ENCODE measurements at places on chromosomes 3 and 15.
A peak's percentile ranks its signal among the peaks of the same experiment; 100 is the strongest.

DNA sequence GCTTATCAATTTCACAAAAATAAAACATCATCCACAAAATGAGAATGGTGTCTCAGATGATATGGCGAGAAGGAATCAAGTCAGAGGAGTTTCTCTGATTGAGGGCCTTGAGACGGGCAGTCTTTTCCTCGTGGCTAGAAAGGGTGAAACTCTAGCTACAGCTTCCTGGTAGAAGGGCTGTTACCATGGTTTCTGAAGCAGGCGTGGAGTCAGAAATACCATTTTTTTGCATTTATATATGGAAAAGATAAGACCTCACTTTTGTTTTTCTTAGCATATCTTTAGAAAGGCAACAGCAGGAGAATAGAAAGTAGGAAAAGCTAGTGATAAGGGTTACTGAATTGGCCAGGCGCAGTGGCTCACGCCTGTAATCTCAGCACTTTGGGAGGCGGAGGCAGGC, 17.3 kb upstream of the SAMD7 start:
- no peak for DNase-seq

- no peak for DNase-seq
Observed at GRCh38 chr3:50510325-50510724, 6.9 kb upstream of the CACNA2D2 start.

DNA sequence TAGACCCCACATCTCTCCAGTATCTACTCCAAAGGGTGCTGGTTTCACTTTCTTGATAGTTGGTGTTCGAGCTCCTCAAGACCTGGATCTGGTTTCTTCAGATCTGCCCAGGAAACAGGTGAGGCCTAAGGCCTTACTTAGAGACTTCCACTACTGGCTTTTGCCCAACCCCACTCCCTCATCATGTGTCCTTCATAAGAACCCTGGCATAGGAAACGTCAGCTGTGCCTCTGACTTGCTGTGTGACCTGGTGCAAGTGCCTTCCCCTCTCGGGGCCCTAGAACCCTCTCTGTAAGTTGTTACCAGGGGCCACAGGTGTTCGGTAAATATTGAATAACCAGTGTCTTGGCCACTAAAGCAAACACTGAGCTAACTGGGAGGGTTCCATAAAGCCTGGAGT, 3.9 kb downstream of the OXTR start:
- DNase-seq: no peak

- DNase-seq: peak; percentile 67
Observed at GRCh38 chr15:62138124-62138523, 27.0 kb downstream of the C2CD4B start.

DNA sequence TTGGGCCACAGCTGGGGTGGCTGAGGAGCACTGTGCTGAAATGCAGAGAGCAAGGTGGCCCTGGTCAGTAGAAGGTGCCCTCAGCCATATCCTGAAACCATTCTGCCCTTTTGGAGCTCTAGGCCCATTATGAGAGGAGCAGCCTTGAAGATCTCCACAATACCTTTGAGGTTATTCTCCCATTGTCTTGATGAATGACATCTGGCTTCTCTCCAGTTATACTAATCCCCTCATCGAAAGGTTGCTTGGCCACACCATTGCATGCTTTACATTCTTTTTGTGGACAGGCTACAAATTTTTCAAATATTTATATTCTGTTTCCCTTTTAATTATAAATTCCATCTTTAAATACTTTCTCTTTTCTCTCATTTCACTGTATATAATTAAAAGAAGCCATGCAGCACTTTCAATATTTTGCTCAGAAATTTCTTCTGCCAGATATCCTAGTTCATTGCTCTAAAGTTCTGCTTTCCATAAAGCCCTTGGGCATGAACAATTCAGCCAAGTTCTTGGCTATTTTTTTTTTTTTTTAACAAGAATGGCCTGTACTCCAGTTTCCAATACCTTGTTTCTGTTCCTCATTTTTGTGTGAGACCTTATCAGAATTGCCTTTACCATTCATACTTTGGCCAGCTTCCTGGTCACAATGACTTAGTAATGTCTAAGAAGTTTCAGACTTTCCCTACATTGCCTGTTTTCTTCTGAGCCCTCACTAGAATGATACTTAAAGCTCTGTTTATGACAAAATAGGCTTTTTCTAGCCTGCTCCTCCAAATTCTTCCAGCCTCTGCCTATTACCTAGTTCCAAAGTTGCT, 138.9 kb upstream of the SGO1 start:
- DNase-seq: peak; percentile 32

- DNase-seq: peak; percentile 88
Observed at GRCh38 chr3:134666466-134666865, 15.6 kb upstream of the KY start.

DNA sequence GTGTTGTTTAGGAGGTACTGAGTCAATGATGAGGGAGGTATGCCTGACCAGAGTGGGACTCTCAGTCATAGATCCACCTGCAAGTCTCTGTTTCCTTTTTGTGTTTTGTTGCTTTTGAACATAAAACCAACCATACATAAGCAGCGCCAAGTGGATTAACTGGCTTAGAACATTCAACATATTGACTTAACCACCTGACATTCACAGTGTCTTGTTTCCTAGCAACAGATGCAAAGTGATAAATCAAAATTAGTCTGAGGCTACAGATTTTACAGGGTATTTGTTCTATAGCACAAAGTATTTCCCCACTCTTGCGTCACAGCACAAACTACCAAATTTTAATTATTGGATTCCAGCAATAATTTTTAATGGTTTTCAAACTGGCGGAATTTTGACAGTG, 283.8 kb downstream of the BBX start:
- DNase-seq: no peak

DNA sequence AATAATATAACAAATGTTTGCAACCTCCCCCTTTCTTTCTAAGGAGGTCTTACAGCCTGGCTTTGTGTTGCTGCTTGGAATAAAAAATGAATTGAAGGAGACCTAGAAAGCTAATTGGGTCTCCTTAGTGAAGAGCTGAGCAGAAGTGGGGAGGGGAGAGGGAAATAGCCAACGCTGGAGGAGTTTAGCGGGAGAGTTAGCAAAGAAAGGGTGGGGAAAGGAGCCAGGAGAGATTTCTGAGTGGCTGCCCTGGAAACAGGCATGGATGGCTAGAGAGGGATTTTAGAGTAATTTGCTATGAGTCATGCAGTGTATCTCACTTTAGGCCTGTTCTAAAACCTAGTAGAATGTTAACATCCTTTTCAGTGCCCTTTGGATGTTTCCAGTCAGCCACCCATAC, 45.2 kb upstream of the PFN2 start:
- DNase-seq: peak; percentile 27

DNA sequence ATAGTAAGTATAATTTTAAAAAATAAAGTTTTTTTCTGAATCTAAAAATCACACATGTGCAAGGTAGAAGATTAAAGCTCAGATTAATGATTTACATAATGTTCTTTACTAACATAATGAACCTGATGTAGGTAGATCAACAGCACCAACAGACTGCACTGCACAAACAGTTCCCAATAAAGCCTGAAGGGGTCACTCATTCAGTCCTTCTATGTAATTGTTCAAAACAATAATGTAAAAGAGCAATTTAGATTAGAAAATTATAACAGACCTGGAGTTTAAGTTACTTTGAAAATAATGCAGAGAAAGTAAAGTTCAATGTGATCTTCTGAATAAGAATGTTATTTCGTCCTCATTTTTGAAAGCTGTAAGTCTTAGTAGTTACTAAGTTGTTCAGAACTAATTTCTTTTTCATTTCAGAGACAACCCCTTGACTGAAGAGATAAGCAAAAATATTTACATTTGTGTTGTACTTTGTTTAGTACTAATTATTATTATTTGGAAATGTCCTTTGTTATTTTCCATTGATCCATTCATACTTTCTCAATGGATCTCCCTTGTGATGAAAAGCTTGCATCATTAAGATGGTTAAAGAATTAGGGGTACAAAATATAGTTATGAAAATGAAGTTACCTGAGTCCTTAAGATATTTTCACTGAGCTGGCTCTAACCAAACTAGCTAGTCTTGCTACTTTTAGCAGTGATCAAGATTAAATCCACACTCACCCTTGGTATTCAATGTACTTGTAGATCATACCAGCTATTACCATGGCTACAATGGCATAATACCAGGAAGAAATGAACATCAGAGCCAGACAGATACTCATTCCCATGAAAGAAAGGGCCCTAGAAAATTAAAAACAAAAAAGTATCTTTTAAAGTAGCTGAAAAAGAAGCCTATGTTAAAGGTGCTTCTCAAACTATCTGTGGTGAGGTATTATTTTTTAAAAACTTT, 16.8 kb downstream of the EMC4 start:
- peak; percentile 35 for DNase-seq

DNA sequence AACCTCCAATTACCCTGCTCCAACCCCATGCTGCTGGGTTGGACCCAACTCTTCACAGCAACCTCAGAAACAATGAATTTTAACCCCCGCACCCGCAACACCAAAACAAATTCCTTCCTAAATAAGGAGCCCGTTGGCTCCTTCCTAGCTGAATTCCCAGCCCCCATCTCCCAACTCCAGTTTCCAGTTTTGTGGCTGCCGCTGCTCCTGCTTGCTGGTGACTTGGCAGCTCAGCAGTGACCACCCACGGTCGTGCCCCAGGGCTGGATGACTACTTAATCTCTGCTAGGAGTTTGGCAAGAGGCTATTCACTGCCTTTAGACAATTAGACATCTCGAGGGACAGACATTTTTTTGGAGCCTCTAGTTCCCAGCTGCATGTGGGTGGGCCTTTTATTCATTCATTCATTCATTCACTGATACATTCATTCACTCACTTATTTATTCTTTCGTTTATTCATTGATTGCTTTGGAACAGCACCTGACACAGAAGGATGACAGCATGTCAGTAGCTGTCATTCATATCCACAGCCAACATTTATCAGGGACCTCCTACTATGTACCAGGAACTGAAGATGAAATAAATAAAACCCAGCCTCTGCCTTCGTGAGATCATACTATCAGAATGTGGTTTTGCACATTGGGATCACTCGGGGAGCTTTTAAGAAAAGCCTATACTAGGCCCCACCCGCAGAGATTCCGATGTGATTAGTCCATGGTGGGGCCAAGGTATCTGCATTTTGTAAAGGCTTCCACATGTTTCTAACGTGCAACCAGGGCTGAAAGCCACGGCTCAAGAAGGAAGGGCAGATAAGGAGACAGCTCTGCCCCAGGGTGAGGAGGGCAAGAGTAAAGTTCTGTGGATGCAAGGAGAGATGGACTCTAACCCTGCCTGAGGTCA, 256.5 kb downstream of the SHQ1 start:
- peak; percentile 93 for DNase-seq

GRCh38 chr3:82628385-82629014, 867.1 kb upstream of the GBE1 start:
- DNase-seq: no peak

DNA sequence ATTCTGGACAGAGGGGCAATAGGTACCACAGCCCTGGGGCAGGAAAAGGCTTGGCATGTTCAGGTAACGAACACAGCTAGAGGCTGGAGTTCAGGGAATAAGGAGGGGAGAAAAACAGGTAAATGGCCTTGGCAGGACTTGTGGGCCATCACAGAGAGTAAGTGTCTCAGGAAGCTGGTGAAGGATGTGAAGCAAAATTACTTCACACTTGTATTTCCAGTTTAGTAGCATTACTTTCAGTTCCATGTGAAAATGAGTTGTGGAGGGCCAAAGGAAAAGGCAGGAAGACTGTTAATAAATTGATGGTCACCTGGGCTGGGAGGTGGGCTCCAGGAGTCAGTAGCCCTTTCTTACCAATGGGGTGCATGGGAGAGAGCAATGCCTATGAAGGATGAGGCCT, 25.6 kb downstream of the TRIM42 start:
- DNase-seq: no peak

DNA sequence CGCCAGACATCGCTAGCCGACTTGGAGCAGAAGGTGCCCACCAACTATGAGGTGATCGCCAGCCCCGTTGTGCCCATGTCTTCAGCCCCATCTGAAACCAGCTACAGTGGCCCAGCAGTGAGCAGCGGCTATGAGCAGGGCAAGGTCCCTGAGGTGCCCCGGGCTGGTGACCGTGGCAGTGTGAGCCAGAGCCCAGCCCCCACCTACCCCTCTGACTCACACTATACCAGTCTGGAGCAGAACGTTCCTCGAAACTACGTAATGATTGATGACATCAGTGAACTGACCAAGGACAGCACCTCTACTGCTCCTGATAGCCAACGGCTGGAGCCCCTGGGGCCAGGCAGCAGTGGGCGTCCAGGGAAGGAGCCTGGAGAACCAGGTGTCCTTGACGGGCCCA, 12.9 kb upstream of the APEH start:
- DNase-seq: peak; percentile 47

DNA sequence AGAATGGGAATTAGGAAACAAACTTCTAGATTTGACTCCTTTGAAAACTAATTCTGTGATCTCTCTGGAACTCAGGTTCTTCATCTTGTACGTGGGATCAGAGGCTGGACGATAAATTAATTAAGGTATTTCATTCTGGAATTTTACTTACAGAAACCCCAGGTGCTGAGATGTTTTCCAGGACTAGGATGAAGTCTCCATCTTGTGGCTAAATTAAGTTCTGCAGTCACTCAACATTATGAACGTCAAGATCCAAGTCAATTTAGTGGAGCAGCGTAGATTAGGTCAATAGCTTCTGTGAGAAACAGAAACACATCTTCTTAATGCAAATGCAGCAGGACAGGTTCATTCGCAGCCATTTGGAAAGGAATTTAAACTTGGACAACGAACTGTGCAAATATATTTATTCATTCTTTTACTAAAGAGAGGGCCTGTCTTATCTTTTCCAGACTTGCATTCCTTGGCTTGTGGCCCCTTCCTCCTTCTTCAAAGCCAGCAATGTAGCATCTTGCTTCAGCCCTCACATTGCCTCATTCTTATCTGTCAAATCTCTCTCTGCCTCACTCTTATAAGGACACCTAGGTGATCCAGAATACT, 26.7 kb upstream of the TMC3 start:
- peak; percentile 37 for DNase-seq

DNA sequence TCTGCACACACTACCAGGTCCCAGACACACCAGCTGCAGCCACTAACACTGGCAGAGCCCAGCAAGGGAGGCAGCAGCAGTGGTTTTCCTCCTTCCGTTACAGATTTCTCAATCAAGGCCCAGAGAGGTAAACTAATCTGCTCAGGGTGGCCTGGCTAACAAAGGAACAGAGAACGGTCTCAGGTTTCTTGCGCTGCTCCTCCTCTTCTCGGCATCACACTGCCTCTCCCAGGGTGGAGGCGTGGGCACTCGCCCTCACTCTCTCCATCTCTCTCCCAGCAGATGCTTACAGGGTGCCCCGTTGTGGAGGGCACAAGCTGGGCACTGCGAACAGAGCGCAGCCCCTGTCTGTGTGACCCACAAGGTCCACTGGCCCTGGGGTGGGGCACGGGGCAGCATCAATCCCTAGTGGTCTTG, 228.7 kb downstream of the VPS13C start:
- no peak for DNase-seq

DNA sequence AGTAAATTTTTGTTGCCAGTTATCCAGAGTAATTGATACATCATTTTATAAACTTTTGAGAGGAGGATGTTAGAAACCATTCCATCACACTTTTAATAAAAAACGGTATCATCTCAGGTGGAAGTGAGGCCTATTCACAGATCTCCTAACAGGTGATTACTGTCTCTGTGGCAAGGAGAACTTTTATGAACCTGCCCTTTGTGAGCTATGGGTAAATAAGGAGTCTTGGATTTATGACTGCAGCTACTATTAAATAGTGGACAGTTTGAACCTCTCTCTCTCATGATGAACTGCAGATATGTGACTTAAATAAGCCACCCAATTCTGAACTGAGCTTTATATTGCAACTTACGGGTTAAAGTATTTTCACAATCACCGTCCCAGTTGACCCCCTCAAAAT, 45.7 kb downstream of the ZFAND6 start:
- DNase-seq: no peak

- DNase-seq: no peak
Observed at GRCh38 chr15:73952913-73953750, 26.9 kb downstream of the LOXL1 start.

- DNase-seq: peak; percentile 78
Observed at GRCh38 chr3:138441742-138442141, 7.3 kb downstream of the ESYT3 start.

Data from M059J (cell line).